ENCODE measurements at places on chromosomes 1 and 21. TPM values are rescaled to one million over a fixed set of nuclear protein-coding genes. Genes with fewer than 3 reads are reported as not detected.

Gene TMEM222
- total RNA-seq = 17.9 TPM

Gene ARHGEF16
- 22.8 TPM for total RNA-seq

Gene NBPF26
- total RNA-seq = 40.2 TPM

Gene WDR64
- total RNA-seq = not detected

Gene KPRP
- not detected for total RNA-seq

Gene MRAP
- not detected for total RNA-seq

Gene MRPS21
- 29.0 TPM for total RNA-seq

Gene MYCL
- 10.3 TPM for total RNA-seq

Gene FCRLB
- total RNA-seq = 0.85 TPM

Gene CLCNKA
- not detected for total RNA-seq

Gene CA6
- not detected for total RNA-seq

Gene LRRC38
- not detected for total RNA-seq
